ENCODE measurements at places on chromosomes 11 and 22.

DNA sequence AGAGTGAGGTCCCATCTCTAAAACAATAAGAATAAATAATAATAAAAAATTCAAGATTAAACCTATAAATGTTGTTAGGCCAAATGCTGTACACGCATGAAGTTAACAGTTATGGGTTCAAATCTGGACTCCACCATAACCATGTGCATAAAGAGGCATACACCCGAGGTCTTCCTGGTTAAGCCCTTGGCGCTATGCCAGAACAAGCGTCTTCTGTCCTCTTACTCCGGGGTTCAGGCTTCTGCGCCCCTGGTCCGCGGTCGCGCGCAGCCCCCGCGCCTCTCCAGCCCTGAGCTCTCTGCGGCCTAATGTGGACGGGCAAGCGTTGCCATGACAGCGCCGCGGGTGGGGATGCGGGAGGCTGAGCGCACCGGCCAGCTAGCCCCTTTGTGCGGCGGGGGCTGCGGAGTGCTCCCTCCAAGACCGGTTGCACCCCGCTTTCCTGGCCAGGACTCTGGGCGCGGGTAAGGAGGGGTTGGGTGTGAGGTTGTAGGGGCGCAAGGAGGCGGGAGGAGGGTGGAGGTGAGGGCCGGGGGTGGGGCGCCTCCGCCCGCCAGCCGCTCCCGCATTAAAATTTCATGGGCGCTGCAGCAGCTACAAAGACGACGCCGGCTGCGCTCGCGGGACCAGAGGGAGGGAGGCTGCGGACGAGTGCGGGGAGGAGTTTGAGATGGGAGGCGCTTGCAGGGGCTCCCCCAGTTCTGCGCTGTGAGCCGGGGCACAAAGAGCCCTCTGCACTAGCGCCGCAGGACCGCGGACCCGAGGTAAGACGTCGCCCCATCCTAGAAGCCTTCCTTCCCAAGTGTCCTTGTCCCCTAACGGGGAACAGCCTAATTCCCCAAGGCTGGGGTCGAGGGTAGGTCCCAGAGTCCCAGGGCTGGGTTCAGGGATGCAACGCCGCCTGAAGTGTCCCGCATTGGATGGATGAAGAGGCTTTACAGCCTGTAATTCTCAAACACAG, at the start of gene MIAT:
Gene MIAT (plus strand): TSS at position 698 of the 961 bp plus-strand sequence.
- DNase-seq = peak; percentile 49

- no peak for DNase-seq
These were observed 148.7 kb upstream of the B3GAT1 start for GRCh38 chr11:134560566-134561330.

- no peak for DNase-seq
These were observed 789 bp upstream of the KDM2A start for GRCh38 chr11:67118181-67118766.

GRCh38 chr11:30393012-30393411, 70.1 kb downstream of the ARL14EP start:
- DNase-seq = no peak

- no peak for DNase-seq
These were observed 1.1 kb downstream of the NEAT1 start for GRCh38 chr11:65423516-65424204.

GRCh38 chr11:116373104-116373944, 399.5 kb downstream of the BUD13 start:
- no peak for DNase-seq

DNA sequence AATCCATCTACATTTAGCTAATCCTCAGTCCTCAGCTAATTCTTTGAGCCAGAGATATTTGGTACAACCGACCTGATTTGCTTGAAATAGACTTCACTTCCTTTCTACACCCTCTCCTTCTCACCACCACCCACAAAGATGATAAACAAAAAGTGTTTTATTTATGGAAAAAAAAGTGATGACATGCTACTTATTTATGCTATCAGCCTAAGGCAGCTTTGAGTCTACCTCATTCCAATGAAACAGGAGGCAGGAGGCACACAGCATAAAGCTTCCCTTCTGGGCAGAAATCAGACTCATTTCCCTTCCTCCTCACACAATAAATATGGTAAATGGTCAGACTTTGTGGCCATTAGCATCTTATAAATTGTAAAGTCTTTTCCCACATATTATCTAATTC, 325.7 kb downstream of the SOX6 start:
- DNase-seq = no peak

- no peak for DNase-seq
These were observed 15.2 kb upstream of the EIF3D start for GRCh38 chr22:36544107-36544620.

DNA sequence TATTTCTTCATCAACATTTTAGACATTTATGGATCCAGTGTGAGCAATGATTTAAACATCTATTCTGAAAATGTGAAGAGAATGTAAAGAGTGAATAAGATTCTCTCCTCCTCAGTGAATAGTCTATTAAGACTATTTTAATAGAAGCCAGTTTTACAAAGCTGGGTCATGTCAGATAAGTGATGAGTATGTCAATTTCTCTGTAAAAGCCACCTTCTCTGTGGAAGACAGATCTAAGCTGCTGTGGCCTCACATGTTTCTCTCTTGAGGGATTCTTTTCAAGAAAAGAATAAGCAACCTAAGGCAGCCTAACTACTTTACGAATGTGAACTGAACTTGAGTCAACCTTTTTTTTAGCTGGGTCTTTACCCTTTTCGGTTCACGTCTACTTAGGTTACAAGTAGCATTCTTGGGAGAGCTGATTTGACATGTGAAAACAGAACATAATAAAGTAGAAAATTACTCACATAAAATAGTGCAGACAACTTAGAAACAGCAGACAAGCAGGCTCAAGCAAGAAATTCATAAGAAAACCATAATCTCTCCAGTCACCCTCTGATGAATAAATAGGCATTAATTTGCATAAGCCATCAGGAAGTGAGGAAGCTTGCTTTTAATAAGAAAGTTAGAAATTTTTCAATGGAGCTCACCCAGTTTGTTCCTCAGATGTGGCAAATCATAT, 9.9 kb downstream of the CTSC start:
- no peak for DNase-seq

GRCh38 chr22:19394274-19395050, 37.1 kb downstream of the HIRA start:
- no peak for DNase-seq

DNA sequence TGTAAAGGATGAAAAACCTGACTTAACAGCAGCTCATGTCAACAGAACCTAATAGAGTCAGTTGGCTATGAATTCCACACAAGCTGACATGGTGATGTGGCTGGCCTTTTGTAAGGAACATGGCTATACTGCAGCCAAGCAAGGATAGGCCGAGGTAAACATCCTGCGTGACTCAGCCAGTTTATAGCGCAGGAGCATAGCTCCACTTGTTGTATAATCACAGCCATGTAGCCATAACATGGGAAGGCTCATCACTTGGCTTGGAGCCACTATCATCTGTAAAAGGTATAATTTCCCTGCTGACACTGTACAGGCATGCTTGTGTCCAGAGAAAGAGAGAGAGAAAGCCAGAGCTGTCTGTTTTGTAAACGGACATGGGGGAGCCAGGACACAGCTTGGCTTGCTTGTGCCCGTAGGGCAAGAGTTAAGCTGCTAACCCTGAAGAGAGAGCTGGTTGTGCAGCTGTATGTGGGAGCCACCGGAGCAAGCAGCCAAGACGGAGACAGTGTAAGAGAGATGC, 104.4 kb upstream of the PLET1 start:
- DNase-seq = no peak

GRCh38 chr11:8809241-8809938, 101.6 kb upstream of the AKIP1 start:
- DNase-seq = no peak

DNA sequence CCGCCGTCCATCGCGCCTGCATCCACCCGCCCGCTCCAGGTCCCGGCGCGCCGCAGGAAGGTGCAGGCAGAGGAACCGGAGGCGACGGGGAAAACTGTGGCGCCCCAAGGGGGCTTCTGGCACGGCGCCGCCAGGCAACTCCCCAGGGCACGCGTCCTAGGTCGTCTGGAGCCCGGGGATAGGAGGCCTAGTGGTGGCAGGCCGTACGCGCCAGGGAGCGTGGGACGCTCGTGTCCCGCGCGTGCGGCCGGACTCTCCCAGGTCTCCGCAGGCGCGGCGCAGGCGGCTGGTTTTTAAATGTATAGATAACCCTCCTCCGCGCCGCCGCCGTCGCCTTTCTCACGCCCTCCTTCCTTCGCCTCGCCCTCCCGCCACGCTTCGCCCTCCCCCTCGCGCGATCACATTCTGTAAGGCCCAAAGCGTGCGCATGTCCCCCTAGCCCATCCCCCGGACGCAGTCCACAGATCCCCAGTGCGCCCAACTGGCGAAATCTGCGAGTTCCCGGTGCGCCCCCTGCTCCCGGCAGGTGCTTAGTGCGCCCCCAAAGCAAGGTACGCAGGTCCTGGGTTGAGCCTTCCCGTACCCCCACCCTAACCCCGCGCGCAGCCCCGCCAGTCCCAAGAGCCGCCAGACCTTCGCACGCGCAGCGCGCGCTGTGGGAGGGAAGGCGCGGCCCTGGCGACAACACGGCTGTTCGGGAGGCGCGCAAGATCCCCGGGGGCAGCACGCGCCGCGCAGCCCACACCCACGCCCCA, at the start of gene ASCL2:
Gene ASCL2 (minus strand): TSS at position 267 of the 755 bp plus-strand sequence. CDS start 256 bp downstream, at position 11.
- DNase-seq = no peak

- DNase-seq = no peak
These were observed 17.4 kb upstream of the SLC1A2 start for GRCh38 chr11:35436581-35437250.

DNA sequence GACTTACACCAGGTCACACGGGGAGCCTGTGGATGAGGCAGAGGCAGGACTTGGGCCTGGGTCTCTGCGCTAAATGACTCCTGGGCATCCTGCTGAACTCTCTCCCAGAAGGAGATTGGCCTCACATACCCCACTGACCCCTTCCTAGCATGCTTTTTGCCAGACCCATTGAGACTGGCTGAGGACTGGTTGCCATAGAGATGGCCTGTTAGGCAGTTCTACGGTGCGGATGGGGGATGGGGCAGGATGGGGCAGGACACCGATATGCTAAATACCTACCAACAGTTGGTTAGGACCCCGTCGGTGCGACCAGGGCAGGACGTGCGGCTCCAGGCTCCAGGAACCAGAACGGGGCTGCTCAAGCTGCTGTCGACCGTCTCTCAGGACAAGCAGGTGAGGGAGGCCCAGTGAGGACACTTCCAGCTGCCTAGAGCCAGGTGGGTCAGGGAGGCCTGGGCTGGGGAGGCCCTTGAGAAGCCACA, at the start of gene TSGA10IP:
Gene TSGA10IP (plus strand): TSS at position 51 of the 482 bp plus-strand sequence. CDS start 196 bp downstream, at position 247.
- no peak for DNase-seq

GRCh38 chr22:44931766-44932165, 78.0 kb downstream of the PHF21B start:
- DNase-seq = no peak

GRCh38 chr11:67048515-67049130, 8.0 kb upstream of the RHOD start:
- DNase-seq = no peak

GRCh38 chr11:17595526-17596309, 48.7 kb downstream of the OTOG start:
- no peak for DNase-seq

DNA sequence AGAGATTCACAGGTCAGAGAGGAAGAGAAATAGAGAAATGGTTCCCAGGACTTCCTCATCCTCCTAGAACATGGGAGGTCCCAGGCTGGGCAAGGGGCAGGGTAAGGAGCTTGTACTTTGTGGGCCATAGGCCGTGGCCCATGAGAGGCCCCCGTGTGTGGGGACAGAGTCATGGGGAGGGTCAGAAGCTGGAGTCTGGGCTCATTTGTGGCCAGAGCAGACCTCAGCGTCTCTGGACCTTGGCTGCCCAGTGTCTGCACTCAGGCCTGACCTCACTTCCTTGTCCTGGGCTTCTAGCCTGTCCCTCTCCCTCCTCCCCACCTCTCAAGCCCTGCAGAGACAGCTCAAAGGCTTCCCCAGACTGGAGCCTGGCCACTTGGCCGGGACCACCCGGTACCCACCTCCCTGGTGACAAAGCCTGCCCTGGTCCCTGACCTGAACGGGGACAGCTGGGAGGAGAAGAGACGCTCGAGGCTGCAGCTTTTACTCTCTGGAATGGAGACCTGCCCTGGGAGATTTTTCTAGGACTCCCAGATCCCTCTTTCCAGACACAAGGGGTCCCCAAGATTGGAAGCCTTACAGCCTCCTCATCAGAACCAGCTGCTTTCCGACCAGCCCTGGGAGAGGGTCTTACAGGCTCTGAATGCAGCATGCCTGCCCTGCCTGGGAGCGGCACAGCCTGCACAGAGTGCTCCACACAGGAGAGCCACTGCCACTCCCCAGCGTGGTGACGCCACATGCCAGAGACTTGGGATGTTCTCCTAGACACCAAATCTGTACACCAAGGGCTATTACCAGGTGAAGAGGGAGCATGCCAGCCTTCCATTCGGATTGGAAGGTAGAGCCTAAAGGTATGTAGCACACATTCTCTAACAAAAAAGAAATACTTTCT, 569.0 kb upstream of the B3GAT1 start:
- no peak for DNase-seq

- DNase-seq = no peak
These were observed 14.4 kb upstream of the PAMR1 start for GRCh38 chr11:35539781-35540281.

- DNase-seq = peak; percentile 22
These were observed 20.2 kb downstream of the BPIFC start for GRCh38 chr22:32444068-32444467.

GRCh38 chr11:122007601-122008071, 108.4 kb downstream of the BLID start:
- DNase-seq = no peak

GRCh38 chr22:38698407-38699094, 2.2 kb downstream of the JOSD1 start:
- no peak for DNase-seq

- no peak for DNase-seq
These were observed 33.6 kb downstream of the USH1C start for GRCh38 chr11:17510507-17511206.

- DNase-seq = no peak
These were observed 454.1 kb upstream of the CADM1 start for GRCh38 chr11:115958089-115959000.

DNA sequence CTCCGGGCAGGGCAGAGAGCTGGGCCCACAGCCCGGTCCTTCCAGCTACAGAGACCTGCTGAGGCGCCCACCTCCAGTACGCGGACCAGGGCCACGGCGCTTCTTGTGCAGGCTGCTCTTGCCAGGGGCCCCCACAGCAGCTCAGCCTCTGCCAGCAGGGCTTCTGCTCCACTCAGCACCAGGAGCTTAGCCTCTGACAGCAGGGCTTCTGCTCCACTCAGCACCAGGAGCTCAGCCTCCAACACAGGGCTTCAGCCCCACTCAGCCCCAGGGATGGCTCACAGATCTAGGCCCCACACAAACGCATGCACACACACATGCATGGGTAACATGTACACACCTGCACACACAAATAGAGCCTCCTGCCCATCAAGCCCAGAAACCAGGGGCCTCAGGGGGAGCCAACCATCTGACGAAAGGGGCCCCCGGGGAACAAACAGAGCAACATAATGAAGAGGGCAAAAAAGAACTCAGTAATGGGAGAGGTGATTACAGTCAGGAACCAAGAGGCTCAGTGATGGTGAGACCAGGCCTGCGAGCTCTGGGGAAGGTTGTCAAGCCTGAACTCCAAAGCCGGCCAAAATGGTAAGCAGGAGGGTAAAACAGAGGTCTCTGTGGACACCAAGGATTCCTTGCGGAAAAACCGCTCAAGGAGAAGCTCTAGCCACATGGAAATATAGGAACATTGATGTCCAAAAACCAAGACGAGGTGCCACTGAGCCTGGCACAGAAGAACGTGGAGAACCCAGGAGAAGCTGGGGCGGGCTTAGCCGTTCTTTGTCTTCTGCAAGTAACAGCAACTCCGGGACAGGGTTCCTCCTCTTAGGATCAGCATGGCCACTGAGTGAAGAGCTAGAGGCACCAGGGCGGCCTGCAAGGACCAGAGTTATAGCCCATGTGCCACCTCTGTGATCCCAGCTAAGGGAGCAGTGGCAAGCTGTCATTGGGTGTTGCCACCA, 46.5 kb downstream of the GNB1L start:
- DNase-seq = no peak

- no peak for DNase-seq
These were observed 16.4 kb downstream of the LMO1 start for GRCh38 chr11:8247312-8247711.
